ENCODE measurements at places on chromosomes 16 and 17.

GRCh38 chr16:79019431-79019830, 581.1 kb downstream of the MAF start:
- no peak for DNase-seq

DNA sequence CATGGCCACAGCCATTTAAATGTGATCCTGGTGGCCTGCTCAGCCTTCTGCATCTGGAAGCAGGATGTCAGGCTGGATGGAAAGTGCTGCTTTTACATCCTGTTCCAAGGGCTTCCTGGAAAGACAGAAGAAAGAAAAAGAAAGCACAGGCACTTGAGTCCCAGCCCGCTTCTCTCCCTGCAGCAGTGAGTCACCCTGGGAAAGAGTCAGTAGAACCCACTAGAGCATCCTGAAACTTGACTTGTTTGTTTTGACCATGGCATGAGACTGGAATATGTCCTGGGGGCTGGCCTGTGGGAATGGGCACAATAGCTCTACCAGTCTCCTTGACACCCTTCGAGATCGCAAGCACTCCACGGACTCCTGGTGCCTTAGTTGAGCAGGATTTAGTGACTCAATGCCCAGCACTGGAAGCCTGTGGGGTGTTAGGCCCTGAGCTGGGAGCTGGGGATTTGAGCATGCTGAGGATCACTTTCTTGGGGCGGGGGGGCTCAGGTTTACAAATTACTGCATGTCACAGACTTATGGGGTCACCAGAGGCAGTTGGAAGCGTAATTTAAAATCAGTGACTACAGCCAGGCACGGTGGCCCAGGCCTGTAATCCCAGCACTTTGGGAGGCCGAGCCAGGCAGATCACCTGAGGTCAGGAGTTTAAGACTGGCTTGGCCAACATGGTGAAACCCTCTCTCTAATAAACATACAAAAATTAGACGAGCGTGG, 22.1 kb upstream of the GNA13 start:
- DNase-seq: no peak

DNA sequence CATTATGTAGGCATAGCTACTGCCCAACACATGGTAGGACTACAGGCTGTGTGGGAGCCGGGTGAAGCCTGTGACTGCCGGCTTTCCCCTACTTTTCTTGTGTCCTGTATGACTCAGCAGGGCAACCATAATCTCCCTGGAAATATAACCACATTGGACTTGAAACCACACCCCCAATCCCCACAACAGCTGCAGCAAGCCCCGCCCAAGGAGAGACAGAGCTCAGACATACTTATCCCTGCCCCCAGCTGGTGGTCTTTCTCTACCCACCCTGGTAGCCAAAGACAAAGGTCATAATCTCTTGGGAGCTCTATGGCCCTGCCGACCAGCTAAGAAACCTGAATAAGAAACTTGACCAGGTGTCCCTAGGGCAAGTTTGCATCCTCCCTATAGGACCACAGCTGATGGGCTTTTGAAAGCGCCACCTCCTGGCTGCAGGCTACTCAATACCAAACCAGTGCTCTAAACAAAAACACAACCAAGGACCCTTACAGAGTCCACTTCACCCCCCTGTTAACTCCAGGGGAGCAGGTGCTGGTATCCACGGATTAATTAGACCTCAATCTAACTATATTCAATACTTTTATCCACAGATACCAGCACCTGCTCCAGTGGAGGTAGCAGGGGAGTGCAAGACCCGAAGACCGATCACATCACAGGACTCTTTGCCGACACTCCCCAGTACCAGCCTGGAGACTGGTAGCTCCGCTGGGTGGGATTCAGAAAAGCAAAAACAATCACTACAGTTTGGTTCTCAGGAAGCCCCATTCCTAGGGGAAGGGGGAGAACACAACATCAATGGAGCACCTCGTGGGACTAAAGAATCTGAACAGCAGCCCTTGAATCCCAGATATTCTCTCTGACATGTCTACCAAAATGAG, 91.2 kb downstream of the IRX5 start:
- no peak for DNase-seq

DNA sequence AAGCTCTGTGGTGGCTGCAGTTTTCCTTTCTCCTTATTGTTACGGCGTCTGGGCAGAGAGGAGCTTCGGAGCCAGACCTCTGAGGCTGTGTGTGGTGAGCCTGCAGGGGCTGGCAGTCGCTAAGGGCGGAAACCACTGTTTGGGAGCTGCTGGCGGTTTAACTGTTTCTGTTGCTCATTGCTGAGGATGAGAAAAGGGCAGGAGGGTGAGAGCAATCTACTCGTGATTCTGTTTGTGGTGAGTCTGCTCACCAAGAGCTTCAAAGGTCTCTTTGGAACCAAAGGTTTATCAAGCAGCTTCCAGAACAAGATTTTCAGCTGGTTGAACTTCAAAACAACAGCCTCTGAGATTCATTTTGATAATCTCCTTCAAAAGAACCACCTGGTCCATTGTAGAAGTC, 143.9 kb downstream of the ANKFN1 start:
- no peak for DNase-seq

DNA sequence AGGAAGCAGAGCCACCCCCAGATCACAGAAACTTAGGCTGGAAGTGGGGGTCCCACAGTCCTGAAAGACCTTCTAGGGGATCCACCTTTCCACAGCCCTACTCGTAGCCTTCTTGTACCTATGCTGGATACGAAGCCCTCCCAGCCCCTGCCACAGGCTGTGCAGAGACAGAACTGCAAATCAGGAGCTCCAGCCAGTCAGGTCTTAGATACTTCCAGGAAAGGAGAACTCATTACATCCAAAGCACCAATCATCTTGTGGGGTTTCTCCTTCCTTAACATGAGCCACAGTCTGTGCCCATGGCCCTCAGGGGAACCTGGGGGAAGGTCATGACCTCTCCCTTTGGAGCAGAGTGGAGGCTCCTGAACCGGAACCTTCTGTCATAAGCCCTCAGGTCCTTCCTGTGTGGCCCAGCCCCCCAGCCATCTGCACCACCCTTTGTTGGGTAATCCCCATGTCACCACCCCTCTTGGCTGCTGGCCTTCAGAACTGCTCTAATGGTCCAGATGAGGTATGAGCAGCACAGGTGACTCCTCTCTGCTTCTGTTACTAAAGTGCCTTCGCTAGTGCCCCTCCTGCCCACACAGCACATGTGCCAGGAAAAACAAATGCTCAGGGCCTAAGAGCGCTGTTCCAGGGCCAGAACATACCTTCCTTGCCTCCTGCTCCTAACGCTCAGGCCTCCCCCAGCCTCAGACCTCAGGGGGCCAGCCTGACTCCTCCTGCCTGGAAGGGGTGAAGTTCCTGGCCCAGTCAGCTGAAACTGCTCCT, 14.6 kb downstream of the SRCIN1 start:
- DNase-seq: no peak

GRCh38 chr16:70588565-70588964, 57.8 kb upstream of the IL34 start:
- no peak for DNase-seq

DNA sequence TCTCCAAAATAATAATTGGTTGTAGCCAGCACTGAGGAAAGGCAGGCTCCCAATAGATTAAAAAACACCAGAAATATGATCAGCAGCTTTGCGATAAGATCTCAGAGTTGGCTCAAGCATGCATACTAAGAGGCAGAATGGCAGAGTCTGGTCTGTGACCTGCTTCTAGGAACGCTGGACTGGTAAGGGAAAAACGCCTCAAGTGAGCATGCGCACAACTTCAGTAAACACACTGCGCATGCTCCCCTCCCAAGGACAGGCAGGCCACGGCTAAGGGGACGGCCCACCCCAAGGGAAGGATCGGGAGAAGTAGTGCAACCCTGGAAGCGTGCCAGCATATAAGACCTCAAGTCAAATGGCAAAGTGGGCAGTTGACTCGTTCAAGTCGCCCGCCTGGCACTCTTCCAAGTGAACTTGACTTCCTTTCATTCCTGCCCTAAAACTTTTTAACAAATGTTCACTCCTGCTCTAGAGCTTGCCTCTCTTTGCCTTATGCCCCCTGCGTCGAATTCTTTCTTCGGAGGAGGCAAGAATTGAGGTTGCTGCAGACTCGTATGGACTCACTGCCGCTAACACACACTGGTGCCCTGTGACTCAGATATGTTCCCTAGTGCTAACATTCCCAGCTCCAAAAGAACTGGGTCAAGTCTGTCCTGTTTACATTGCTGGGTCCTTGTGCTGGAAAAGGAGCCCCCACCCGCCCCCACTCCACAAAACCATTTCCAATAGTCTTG, 22.4 kb upstream of the PRM1 start:
- DNase-seq: no peak

DNA sequence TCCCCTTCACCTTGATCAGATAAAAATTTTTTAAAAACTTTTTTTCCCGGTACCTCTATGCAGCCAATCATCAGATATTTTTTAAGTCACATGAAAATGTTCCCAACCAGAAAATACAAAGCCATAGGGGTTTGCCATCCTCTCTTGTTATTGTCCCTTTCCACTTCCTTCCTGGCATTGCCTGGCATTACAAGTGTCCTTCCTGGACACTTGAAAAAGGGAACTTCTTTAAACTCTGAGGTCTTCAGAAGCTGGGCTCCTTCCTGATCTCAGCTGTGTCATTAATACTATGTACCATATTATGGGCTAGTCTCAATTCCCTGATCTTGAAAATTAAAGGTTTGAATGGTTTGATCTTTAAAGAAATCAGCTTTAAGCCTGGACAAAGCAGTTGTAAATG, 64.9 kb downstream of the TEX14 start:
- DNase-seq: no peak
